KBM-7 (cell line): ENCODE measurements at places on chromosomes 16 and 17.

DNA sequence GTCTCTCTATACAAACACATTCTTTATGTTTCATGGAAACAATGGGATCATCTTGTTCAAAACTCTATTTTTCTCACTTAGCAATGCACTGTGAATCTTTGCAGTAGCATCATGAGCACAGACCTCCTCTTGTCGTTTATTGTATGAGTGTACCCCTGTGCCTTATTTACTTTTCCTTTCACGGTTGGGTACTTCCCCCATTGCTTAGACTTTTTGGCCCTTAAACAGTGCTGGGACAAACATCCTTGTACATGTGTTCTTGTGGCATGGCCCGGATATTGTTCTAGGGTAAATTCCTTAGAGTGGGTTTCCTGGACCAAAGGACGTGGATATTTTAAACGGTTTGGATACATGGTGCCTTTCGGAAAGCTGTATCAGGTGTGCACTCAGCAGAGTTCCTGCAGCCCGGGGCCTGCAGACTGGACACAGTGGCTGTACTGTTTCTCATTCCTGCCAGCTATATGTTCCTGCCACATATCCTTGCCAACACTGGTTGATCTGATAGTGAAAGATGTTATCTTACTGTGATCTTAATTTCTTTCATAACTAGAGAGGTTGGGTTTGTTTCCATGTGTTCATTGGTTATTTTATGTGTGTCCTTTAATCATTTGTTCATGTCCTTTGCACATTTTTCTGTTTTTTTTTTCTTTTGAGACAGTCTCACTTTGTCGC lies 111.1 kb downstream of the OR1D5 start:
- DNase-seq = no peak

- no peak for DNase-seq
These were observed 31.3 kb upstream of the ABCC3 start for GRCh38 chr17:50603340-50603739.

DNA sequence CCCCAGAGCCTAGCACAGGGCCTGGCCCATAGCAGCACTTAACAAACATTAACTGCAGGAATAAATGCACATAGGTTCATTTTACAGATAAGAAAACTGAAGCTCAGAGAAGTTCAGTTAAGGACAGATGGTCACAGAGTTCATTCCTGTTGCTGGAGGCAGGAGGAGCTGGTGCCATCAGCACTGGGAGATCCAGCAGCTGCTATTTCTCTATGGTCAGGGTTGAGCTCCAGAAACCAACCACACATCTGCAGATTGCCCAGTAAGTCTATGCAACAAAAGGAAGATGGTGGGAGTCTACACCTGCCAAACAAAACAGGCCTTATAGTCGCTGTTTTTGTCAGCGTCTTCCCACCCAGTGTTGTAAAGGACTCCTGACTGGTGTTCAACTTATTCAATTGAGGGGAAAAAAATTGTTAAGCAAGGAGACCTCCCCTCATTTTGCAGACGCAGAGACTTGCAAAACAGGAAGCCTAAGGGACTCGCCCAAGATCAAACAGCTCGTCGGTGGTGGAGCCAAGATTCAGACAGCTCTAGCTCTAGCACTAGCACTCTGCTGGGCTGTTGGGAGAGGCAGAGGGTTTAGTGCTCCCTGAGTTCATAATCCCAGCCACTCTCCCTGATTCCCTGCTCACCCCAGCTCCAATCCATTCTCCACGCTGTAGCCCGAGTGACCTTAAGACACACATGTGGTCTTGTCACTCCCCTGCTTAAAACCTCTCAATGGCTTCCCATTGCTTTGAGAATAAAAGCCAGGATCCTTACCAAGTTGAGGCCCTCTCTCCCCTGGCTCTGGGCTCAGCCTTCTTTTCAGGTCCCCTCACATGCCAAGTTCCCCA lies 9.0 kb downstream of the NOG start:
- DNase-seq = no peak

DNA sequence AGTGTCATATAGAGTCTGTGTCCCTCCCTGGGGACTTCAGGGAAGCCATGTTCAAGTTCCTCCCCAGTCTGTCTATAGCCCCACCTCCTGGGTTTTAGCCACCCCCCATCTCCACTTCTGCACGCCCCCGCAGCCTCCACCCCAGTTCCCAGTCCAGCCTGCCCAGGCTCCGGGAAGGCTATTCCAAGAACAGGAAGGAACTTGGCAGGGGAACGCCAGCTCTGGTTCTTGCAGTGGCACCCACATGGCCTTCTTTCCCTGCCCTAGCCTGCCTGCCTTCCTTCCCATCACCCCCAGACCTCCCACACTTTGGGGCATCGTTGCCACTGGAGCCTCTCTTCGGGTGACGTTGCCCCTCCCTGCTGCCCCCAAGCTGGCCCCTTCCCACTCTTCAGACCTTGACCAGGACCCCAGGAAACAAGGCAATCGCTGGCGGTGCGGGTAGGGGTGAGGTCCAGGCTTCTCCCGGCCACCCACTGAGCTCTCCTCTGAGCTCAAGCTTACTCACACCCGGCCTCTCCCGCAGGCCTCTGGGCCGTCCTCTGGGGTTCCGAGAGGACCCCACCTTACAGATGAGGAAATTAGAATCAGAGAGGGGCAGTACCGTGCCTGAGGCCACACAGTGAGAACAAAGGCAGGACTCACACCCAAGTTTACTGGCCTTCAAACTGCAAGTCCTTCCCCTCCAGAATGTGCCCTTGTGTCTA lies 9.2 kb upstream of the CES4A start:
- DNase-seq = peak; percentile 52

GRCh38 chr16:28935346-28935745 lies 3.6 kb downstream of the CD19 start:
- DNase-seq = no peak

DNA sequence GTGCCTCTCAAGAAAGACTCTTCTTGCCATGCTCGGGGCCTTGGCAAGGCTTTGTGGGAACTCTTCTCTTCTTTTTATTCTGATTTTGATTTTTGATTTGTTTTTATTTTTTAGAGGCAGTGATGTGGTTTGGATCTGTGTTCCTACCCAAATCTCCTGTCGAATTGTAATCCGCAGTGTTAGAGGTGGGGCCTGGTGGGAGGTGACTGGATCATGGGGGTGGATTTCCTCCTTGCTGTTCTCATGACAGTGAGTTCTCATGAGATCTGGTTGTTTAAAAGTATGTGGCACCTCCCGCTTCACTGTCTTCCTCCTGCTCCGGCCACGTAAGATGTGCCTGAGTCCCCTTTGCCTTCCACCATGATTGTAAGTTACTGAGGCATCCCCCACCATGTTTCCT lies 281.4 kb downstream of the CPPED1 start:
- no peak for DNase-seq

DNA sequence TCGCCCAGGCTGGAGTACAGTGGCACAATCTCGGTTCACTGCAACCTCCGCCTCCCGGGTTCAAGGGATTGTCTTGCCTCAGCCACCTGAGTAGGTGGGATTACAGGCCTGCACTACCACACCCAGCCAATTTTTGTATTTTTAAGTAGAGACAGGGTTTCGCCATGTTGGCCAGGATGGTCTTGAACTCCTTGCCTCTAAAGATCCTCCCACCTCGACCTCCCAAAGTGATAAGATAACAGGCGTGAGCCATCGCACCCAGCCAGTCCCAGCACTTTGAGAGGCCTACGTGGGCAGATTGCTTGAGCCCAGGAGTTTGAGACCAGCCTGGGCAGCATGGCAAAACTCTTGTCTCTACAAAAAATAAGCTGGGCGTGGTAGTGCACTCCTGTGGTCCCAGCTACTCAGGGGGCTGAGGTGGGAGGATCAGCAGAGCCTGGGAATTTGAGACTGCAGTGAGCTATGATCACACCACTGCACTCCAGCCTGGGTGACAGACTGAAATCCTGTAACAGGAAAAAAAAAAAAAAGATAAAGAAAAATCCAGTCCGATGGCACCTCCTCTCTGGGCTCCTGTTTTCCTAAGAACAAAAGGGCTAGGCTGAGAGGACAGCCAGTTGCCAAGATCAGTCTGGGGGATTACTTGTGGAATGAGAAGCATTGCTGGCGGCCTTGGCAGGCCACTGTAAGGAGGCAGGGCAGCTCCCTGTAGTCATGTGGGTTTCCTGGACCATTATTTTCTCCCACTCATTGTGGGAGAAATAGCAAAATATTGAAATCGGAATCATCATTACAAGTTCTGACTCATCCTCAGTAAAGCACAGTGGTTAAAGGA lies 3.0 kb upstream of the PIPOX start:
- no peak for DNase-seq

GRCh38 chr17:61168506-61168905 lies 231.1 kb upstream of the TBX2 start:
- no peak for DNase-seq

- DNase-seq = peak; percentile 88
These were observed 1.9 kb upstream of the NFAT5 start for GRCh38 chr16:69563605-69564580.

DNA sequence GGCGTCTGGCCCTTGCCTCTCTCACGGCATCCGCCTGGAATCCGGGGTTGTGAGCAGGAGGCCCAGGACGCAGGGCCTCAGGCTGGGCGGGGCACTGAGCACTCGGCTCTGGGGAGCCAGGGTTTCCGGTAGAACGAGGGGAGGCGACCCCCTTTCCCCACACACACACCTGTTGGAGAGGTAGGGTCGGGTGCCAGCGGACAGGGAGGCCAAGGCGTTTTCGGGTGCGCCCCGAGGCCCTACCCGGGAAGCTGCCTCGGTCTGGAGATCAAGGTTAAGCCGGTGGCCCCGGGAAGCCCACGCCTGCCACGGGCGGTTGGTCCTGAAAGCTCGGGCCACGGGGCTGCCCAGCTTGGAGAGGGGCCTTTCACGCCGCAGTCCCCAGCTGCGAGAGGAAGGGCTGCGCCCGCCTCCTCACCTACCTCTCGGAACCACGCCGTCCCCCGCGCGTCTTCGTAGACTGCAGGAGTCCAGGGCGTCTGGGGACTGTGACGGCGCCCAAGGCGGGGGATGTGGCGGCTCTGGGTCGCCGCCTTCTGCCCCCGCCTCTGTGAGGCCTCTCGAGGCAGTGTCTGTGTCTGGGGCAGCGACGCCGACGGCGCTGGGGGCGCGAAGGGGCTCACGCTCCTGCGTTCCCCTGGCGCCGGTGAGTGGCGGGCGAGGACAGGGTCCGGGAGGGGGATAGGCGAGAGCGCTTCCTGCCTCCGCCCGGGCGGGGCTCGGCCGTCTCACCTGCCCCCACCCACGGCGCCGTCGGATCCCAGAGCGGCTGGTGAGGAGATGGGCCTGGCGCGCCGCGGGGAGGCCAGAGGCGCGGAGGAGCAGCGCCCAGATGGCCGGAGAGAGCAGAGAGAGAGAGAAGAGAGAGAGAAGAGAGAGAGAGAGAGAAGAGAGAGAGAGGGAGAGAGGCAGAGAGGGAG lies 20.3 kb upstream of the HOXB9 start:
- no peak for DNase-seq

DNA sequence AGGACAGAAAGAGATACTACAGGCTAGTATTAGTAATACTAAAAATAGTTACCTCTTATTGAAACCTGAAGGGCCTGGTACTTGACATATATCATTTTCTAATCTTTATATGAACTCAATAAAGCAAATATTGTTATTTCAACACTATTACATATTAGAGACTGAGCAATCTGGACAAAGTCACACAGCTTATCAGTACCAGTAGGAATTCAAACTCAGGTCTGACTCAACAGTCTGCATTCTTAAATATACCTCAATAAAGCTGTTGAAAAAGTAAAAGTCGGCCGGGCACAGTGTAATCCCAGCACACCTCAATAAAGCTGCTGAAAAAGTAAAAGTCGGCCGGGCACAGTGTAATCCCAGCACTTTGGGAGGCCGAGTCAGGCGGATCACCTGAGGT lies 67.4 kb downstream of the KANSL1 start:
- DNase-seq = no peak

- no peak for DNase-seq
These were observed 329.4 kb upstream of the CDH5 start for GRCh38 chr16:66036793-66037715.

DNA sequence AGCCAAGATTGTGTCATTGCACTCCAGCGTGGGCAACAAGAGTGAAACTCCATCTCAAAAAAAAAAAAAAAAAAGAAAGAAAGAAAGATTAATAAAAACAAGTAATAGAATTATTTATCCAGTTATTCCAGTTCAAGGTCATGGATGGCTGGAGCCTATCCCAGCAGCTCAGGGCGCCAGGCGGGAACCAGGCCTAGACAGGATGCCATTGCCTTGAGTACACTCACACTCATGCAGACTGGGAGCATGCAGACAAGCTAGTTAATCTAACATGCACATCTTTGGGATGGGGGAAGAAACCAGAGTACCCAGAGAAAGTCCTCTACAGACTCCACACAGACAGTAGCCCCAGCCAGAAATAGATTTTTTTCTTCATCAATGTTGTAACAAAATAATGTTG lies 17.9 kb downstream of the PDP2 start:
- no peak for DNase-seq

GRCh38 chr17:28572259-28573039 lies 1.1 kb upstream of the PIGS start:
- DNase-seq = no peak

DNA sequence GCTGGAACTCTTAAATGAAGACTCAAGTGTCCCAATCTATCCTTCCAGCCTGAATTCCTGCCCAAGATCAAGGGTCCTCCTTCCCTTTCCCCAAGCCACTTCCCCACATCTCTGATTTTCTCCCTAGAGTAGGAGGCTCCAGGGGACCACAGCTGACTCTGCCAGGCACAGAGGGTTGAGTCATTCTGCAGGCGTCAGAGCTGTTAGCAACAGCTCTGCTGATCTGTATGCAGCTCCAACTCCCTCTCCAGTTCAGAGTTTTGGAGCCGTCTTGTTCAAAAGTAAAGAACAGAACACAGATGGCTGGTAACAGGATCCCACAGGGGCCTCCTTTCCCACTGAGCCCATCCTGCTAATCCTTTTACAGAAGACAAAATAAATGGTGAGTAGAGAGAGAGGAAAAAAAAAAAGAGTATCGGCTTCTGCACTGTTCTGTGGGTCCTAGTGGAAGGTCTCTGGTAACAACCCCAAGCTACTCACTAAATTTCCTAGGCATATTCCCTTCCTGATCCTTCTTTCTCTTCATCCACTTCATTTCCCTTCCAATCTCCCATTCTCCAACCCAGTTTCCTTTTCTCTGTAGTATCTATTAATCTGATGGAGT lies 13.4 kb upstream of the TAOK1 start:
- no peak for DNase-seq

DNA sequence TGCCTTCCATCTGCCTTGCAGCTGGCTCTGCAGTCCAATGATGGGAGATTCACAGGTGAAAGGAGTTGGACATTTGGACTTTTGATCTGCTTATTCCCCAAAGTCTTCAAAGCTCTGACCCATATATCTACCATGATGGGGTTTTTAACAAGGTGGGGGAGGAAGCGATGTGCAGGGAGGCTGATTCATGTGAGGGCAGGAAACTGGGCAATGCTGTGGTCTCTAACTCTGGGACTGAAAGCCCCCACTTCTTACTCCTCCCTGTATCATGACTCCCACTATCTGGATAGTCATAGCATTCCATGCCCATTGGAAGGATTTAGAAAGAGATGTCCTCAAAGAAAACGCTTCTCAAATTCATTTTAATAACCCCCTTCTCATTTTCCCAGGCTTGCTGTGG lies 16.3 kb downstream of the HOXB1 start:
- no peak for DNase-seq

GRCh38 chr16:17572145-17572544 lies 101.4 kb upstream of the XYLT1 start:
- DNase-seq = no peak

GRCh38 chr17:50604513-50604912 lies 30.2 kb upstream of the ABCC3 start:
- DNase-seq = no peak
